ENCODE measurements at places on chromosomes 7 and 10.

GRCh38 chr7:88460650-88461049, 154.0 kb upstream of the STEAP4 start:
- no peak for DNase-seq

GRCh38 chr7:121198502-121198901, 130.3 kb upstream of the WNT16 start:
- no peak for DNase-seq

DNA sequence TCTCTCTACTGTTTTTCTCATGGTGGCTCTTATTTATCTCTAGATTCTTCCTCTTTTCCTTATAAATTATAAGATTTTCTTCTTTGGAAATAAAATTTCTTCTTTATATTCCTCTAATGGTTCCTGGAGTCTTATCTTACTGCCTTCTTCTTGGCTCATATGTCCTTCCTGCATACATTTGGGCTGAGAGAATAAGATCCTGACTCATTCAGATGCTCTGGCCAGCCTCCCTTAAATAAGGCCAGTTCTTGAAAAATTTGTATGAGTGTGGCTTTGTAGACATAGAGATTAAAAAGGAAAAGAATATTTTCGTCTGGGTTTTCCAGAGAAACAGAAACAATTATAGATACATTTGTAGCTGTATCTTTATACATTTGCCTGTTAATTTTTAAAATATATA, 411.3 kb downstream of the KIF20B start:
- DNase-seq, result no peak

DNA sequence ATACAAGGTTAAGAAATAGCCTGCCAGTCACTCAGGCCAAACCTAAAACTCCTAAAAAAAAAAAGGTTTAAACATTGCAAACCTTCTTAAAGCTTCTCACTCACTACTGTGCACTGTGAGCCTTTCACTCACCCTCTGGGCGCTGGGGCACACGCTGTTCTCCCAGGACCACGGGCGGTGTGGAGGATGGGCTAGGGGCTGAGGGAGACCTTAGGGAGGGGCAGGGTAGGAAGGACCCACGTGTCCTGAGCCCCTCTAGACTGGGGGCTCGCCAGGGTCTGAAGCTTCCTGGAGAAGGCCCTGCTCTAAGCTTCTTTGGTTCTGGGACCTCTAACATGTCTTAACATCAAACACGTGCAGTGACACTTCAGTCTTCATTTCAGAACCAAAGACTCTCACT, 569.8 kb downstream of the DNAJB6 start:
- no peak for DNase-seq

- no peak for DNase-seq
Observed at GRCh38 chr10:130424418-130424817, 288.2 kb downstream of the GLRX3 start.

DNA sequence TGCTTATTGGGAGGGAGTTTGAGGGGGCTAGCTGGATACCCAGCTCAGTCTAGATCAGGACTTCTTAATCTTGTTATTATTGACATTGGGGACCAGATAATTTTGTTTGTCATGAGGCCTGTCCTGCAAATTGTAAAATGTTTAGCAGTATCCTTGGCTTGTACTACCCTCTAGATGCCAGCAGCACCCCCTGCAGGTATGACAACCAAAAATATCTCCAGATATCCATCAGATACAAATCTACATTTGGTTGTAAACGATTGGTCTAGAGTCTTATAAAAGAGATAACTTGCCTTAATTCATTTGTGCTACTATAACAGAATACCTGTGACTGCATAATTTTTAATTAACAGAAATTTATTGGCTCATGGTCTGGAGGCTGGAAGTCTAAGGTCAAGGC, 1232.2 kb downstream of the XPNPEP1 start:
- DNase-seq, result no peak

- no peak for DNase-seq
Observed at GRCh38 chr7:6652446-6653011, 15.4 kb downstream of the ZNF316 start.

DNA sequence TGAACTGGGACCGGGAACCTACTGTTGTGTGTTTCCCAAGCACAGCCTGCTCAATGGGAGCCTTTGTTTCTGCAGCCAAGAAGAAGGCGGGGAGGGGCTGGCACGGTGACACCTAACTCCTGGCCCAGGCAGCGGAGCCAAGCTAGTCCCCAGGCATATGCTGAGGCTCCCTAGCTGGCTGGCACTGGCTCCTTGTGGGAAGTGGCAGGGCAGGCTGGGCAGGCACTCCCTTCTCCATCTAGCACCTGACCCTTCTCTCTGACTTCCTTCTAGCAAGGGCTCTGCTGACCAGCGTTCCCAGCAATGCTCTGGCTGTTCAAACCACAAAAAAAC, 325.0 kb downstream of the PLXNA4 start:
- DNase-seq, result no peak

DNA sequence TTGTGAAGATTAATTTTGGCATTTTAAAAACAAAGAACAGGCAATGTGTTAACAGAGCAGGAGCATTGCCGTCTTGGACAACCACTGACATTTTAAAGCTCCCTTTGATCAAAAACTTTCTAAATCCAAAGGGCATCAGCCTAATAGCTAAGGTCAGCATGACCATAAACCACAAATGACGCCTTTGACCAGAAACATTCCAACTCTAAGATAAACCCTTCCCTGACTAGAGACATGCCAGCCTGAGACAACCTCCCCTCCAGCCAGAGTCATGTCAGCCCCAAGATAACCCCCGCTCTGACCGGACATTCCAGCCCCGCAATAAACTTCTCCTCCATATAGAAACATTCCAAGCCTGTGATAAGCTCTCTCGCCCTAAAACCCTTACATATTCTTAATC, 949.4 kb upstream of the POT1 start:
- DNase-seq, result no peak

- no peak for DNase-seq
Observed at GRCh38 chr7:93973134-93973533, 31.0 kb downstream of the BET1 start.

- no peak for DNase-seq
Observed at GRCh38 chr10:125159932-125160855, at the start of gene CTBP2. TSS of gene CTBP2 (minus strand) at chr10:125160563.

DNA sequence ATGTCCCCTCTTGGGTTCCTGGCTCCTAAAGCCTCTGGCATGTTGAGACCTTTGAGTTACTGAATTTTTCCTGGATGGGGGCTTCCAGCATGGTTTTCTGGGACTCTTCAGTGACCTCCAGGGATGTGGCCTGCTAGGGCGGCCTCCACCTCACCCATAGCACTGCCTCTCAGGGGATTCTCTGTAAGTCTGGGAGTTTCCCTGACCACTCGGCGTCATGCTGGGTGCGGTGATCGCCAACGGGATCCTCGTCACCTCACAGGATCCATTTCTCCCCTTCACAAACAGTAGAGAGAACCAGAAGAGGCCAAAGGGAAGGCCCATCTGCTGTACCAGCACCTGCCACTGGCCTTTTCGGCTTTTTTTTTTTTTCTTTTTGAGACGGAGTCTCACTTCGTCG, 84.3 kb downstream of the NPTX2 start:
- no peak for DNase-seq

DNA sequence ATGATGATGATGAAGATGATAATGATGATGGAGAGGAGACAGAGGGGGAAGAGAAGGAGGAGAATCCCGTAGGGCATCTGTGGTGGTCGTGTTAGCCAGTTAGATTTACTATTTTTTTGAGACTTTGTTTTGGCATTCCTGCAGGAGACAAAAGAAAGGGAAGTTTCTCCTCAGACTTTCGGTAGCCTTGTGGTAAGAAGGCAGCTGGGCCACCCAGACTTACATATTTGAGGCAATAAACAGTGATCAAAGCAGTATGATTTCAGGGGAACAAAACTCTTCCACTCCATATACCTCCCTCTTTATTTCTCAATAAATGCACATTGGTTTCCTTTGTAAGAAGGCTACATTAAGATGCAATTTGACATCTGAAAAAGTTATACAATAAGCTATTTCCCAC, 32.4 kb upstream of the BICC1 start:
- DNase-seq, result no peak

DNA sequence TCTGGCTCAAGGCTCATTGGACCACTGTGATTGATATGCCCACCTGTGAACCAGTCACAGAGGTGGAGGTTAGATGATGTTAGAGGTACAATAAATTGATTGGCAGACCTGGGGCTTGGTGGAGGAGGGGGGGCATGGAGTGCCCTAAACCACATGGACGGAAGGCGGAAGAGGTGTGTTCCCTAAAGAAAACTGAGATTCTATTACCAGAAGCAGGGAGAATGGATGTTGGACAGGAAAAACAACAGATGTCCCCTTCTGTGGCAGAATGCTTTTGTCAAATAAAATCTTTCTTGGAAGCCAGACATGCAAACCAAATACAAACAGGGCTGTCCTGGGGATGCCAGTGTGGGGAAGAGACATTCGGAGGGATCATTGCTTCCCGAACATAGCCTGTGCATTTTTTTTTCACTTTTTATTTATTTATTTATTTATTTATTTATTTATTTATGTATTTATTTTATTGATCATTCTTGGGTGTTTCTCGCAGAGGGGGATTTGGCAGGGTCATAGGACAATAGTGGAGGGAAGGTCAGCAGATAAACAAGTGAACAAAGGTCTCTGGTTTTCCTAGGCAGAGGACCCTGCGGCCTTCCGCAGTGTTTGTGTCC, 433.9 kb downstream of the RPS24 start:
- no peak for DNase-seq

- DNase-seq, result no peak
Observed at GRCh38 chr7:23955145-23955544, 245.1 kb downstream of the STK31 start.

DNA sequence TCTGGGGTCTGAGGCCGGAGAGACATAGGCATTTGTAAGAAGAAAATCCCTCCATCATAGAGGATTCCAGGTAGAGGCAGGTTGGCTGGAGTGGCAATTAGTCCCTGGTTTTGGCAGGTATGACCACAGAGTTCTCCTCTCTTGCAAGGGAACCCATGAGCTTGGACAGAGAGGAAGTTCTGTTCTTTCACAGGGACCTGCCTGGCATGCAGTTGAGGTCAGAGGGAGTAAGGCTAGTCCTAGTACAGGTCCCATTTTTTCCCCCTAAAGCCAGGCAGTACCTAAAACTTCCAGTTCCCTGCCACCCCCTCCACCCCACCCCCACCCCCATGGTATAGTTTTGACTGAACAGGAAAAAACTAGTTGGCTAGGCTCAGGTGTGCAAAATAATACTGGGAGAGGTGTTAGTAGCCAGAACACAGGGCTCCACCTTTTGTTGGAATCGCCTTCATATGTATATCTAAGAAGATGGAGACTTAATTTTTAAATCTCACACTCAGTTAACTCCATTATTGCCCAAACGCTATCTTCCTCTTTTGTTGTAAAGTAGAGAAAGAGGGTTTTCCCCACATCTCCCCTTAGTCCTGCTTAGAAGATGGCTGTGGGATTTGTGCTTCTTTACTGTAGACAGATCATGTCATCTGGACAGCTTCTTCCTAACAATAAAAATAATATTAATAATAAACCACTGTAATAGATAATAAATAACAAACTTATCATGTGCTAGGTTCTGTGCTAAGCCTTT, 188.1 kb downstream of the TCF7L2 start:
- DNase-seq, result no peak

DNA sequence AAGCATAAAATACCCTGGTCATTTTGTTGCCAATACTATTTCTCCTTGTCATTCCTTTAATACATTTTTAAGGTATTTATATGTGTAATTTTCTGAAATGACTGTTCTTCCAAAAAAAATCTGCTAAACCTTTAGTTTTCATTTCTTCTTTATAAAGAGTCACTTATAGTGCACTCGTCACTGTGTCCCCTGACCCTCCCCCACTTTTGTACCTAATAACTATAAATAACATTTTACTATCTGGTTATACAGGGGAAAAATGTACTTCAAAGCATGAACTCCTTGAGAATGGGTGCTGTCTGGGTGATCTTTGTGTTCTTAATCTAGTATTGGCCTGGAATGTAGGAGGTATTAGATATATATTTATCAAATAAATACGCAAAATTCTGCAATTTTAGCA, 31.1 kb downstream of the RTKN2 start:
- no peak for DNase-seq

DNA sequence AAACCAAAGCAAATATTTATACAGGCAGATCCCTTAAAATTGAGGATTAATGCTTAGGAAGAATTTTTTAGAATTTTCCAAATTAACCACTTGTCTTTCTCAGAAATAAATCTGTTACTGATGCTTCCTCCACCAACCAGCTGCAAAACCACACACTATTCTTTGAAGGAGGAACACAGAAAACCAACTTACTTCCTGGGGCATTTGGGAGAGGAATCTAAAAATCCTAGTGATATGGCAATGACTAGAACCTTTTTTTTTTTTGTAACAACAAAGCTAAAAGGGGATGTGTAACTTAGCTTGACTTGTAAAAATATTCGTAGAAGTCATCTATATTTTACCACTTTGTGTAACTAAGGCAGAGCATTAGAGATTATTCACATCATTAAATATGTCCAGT, 5.1 kb upstream of the TM9SF3 start:
- DNase-seq, result no peak

DNA sequence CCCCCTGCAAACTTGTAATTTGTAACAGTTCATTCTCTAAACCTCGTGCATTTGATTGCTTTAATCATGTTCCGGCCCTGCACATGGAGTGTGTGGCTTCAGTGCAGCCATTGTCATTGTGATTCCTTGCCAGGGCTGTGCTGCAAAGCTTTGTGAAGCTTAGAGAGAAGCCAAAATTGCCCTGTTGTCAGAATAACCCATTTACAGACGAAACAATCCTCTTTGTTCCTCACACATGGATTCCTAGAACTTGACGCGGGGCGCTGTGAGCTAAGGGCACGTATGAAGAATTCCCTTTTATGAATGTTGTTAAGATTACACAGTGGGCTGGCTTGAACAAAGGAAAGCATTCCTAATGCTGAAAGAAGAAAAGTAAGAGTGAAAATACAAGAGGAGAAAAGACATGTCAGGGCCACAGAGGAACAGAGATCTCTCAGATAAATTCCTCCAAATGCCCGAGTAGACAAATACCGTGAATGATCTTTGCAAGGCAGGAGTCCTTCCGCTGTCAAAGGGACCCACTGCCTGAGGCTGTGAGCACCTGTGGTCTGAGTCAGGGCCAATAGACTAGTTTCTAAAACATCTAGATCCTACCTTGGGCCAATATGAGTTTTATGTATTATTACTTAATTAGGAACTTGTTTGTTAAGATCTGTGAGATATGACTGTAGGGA, 205.4 kb upstream of the C7orf33 start:
- DNase-seq, result no peak

DNA sequence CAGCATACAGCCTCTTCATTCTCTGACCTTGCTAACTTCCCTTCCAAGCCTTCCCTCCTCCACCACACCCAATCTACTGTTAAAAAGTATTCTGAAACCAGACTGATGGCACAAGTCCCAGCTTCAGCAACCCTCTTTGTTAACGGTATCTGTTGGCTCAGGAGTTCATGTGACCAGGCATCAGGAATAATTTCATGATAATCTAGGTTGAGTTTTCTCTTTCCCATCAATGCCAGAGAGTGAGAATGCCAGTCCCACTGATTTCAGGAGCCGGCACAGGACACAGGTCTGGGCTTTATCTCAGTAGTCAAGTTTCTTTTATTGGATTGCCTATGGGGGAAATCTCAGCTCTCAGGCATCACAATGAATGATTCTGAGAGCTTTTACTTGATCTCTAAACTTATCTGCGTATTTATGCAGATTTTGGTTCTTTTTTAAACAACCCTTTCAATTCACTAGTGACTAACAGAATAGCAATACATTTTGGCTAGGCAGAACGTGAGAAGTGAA, 231.0 kb upstream of the LYZL1 start:
- DNase-seq, result no peak

- DNase-seq, result no peak
Observed at GRCh38 chr7:11376529-11376928, 402.9 kb downstream of the PHF14 start.
